Stimulated activated CD4-positive, alpha-beta T cell treated with anti-CD3 and anti-CD28 coated beads, Interleukin-2, amount 100 ng/mL, for 48 hours (primary cell): ENCODE measurements at places on chromosomes 11 and 22.

- no peak for DNase-seq
These were observed 141.6 kb downstream of the TRPC6 start for GRCh38 chr11:101442171-101442570.

DNA sequence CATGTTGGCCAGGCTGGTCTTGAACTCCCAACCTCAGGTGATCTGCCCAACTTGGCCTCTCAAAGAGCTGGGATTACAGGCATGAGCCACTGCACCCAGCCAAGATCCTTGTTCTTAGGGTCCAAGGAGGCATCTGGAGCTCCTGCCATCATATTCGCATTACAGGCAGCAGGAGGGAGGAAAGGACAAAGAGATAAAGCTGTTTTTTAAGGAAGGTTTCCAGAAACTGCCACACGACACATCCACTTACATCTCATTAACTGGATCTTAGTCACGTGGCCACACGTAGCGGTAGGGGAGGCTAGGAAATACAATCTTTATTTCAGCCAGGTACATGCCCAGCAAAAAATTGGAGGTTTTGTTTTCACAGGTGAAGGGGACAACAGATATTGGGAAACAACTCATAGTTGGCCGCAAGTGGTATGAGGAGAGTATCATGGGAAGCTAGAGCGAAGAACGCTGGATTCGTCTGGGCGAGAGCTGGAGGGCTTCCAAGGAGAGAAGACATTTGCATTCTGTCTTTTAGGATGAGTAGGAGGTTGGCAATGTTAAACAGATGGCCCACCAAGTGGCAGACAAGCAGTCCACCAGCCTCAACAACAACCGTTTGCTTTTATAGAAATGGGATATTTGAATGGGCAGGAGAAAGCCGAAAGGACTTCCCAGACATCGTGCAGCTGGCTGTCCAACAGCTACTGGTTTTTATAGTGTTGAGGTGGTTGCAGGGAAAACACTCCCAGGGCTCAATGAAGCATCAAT is 39.2 kb upstream of the DMC1 start:
- DNase-seq, result no peak

DNA sequence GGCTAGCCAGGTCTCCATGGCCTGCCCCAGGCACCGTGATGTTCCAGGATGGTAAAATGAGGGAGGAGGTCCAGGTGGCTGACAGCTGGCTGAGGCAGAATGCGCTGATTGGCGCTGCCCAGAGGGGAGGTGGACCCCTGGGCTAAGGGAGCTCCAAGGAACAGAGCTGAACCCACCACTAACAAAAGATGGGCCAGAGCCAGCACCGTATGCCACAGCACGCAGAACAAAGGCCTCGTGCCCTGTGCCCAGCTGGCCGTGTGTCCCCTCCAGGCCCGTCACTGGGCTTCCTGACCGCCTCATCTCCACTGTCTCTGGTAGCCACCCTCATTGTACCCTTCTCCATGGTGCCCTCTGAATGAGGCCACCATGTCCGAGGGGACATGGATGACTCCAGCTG is 19.6 kb upstream of the PRODH start:
- DNase-seq, result no peak

- no peak for DNase-seq
These were observed 10.9 kb downstream of the INS start for GRCh38 chr11:2149864-2150847.

DNA sequence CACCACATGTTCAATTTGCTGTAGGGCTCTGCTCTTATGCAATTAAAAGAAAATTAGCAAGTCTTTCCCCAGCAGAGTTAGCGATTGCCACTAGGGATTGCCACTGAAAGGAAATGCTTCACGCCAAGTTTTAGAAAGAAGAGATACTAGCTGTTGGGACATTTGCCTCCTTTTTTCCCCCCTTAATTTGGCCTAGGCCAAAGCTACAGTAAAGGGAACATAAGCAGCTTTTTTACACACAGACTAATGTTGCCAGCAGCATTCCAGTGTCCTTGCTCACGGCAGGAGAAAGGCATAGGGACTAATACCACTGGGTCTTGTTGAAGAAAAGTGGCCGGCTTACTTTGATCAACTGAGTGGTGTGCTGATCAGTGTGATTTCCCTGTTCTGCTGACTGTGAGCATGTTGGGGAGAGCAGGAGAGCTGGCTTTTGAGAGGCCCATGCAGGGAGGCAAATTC is 71.2 kb downstream of the PHF21A start:
- no peak for DNase-seq

DNA sequence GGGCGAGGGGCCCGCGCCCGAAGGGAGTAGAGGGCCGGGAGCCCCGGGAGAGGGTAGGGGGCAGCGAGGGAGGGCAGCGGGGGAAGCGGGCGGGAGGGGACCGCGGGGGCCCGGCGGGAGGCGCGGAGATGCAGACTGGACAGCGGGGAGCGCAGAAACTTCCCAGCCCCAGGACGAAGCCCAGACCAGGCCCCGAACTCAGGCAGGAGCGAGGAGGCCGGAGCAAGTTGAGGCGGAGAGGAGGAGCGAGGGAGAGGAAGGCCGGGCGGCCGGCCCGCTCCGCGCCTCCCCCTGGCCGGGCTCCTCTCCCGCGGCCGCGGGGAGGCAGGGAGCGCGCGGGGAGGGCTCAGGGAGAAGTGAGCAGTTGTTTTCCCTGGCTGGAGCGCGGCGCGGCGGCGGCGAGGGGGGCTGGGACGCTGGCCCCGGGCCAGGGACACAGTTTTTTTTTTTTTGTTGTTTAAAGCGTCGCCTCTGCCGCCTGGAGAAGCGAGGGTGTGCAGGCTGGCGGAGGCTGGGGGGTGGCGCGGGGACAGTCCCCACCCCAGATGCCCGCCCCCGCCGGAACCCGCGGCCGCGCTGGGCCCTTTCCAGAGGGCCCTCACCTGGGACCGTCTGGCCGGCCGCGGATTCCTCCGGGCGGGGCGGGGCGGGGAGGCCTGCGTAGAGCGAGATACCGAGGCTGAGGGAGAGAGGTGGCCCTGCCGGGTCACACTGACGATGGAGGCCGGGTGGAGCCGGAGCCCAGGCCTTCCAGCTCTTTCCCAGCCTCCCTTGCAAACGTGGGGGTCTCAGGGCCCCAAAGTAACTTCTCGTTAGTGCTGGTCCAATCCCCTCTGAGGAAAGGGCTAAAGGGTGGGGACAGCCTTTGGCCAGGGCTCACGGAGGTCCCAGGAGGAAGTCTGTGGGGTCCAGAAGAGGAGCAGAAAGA is at the start of gene LTBP3:
TSS of gene LTBP3 (minus strand) at position 358 of the 928 bp plus-strand sequence. CDS start 400 bp downstream, outside the sequence.
- DNase-seq, result peak; percentile 47

DNA sequence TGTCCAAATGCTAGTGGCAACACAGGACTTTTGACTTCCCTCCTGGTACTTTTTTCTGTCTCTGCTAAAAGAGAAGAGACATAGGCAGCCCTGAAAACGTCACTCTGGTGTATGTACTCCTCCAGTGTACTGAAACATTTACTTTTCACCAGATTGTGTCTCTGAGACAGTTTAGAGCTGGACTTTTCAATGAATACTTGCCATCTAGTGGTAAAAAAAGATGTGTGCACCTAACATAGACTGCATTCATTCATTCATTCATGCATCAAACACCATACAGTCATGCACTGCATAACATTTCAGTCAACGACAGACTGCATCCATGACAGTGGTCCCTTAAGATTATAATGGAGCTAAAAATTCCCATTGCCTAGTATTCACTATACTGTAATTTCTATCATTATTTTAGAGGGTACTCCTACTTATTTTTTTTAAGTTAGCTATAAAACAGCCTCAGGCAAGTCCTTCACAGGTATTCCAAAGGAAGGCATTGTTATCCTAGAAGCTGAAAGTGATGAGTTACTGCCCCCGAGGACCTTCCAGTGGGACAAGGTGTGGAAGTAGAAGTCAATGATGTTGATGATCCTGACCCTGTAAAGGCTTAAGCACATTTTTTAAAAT is 186.2 kb downstream of the SPON1 start:
- DNase-seq, result no peak

DNA sequence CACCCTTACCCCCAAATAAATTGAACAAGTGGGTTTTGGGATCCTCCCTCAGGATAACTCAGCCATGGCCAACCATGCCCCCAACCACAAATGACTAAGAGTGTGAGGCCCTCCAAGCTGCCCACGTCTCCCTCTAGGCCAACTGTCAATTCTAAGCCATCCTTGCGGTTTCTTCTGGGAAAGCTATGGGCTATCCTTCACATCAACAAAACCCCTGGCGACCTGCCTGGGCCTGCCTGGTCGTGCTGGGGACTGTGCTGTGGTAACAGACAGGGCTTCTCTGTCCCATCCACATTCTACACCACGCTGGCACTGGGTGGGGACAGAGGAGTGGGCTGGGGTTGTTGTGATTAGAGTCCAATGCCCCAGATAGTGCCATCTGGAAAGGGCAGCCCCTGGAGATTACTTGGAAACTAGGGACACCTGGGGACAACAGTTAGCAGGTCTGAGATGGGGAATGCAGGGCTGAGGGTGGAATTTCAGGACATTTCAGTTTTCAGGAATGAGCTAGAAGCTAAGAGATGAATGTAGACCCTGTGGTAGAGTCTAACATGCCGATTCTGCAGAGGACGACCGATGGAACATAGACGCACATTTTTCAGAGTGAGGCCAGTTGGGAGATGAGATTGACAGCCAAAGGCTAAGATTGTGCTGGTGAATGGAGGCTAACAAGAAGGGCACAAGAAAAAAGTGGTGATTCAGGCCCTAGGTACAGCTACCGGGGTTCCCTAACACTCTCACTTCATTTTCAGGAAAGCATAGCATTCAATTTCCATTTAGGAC is 131.9 kb downstream of the RASSF10 start:
- no peak for DNase-seq
